ENCODE measurements at places on chromosomes 2 and 18. TPM values are rescaled to one million over a fixed set of nuclear protein-coding genes. Genes with fewer than 3 reads are reported as not detected.
A peak's percentile ranks its signal among the peaks of the same experiment; 100 is the strongest.

The DCDC2C gene
- not detected for total RNA-seq

- no peak for DNase-seq
Observed at GRCh38 chr2:219384859-219385258, 2.9 kb downstream of the DNPEP start.

DNA sequence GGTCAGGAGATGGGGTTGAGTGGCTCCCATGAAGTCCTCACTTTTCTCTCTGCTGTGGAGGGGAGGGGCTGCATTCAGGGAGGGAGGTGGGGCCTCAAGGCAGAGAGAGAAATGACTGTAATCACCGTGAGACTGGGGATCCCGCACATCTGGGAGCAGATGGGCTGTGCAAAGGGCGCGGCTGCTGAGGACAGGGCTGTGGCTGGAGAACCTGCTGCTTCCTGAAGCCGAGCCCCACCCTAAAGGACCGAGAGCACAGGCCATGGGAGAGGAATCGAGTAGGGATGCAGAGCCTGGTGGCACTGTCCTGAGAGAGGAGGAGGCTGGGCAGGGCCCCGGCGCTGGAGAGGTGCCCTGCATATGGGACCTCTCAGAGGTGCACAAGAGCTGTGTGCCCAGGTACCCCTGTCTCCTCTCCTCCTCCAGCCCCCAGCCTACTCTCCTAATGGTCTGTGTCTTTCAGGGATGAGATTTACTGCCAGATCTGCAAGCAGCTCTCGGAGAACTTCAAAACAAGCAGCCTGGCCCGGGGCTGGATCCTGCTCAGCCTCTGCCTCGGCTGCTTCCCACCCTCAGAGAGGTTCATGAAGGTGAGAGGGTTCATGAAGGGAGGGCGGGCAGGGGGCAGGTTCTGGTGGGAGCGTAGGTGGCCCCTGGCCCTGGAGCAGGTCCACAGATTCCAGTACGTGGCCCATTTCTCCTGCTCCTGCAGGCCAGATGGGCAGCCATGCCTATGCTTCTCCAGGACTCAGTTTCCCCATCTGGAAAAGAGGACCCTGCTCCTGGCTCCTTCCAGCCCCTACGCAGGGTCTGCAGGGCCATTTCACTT lies 25.9 kb upstream of the GPR17 start:
- DNase-seq = no peak

The BOLL gene
- not detected for total RNA-seq

The NLRC4 gene
- 0.15 TPM for total RNA-seq

The ZNF385B gene
- 4.0 TPM for total RNA-seq

DNA sequence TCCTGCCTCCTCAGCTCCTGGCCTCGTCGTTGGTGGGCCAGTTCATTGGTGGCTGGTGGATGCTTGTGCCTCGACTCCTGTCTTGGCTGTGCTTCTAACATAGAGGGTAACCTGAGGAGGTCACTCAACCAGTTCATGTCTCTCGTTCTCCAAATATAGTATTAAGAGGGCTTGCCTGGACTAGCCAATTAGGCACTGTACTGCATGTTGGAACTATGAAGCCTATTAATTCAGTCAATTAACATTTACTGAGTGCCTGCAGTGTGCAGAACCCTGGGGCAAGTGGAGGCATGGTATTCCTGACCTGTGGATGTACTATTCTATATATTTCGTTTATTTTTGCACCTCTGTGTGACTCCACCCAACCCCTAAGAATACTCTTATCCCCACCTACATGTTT lies 89.9 kb upstream of the PELI1 start:
- DNase-seq = no peak

DNA sequence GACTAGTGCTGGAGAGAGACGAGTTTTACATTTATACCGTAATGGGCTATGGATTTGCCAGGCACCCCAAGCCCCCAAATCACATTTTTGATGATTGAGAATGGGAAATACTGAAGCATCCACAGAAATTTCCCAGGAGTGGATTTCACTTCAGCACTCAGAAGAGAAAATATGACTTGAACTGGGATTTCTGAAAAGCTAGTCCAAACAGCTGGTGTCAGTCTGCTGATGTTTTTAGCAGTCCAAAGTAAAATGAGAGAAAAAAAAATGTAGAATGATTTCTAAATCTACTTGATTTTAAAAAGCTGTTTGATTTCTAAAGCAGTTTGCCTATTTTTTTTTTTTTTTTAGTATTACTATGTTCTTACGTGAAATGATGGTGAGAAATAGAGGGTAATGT lies 105.0 kb downstream of the PLEKHM3 start:
- no peak for DNase-seq

The REG1B gene
- not detected for total RNA-seq

The KATNAL2 gene
- total RNA-seq = not detected

The HRH4 gene
- not detected for total RNA-seq

The NAPG gene
- total RNA-seq = 46.0 TPM

The IL36RN gene
- total RNA-seq = not detected

The ERFE gene
- total RNA-seq = not detected

The MTHFD2 gene
- total RNA-seq = 188 TPM

GRCh38 chr2:111667542-111668273 lies 216.3 kb downstream of the ANAPC1 start:
- DNase-seq = peak; percentile 64

- DNase-seq = no peak
Observed at GRCh38 chr18:8065284-8065683, 498.2 kb downstream of the PTPRM start.

- no peak for DNase-seq
Observed at GRCh38 chr2:157891643-157892041, 15.5 kb upstream of the ACVR1 start.

The ANKRD30B gene
- not detected for total RNA-seq

DNA sequence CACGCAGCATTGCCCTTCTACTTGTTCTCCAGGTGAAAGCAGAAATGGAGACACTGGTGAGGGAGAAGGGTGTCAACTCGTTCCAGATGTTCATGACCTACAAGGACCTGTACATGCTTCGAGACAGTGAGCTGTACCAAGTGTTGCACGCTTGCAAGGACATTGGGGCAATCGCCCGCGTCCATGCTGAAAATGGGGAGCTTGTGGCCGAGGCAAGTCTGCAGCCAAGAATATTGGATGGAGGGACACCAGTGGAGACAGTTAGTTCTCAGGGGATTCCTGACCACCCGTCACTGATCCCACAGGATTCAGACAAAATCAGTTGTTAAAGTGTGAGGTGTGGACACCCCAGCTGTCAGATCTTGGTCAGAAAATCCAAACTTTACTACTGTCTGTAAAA lies 43.2 kb upstream of the MAPRE3 start:
- no peak for DNase-seq
